ENCODE measurements at places on chromosomes 12 and 14.

GRCh38 chr12:119959435-119959834, 29.6 kb upstream of the BICDL1 start:
- DNase-seq = no peak

- DNase-seq = no peak
Measured at GRCh38 chr12:109821968-109822367, 11.2 kb downstream of the TRPV4 start.

DNA sequence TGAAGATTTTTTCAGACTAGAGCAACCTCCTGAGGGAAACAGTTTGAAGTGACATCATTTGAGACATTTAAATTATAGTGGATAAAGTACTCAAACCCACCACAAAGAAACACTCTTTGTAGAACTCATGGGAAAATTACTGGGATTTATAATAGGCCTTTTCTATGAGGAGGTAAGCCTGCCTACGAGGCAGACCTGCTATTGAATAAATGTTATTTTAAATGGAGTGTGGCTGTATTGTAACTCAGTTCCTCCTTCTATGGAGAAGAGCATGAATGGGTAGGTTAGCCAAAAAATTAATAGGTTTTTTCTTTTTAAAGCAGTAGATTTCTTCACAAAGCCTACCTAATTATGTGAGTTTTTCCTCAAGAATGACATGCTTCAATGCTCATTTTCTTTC, 63.7 kb upstream of the PLEKHA5 start:
- no peak for DNase-seq

DNA sequence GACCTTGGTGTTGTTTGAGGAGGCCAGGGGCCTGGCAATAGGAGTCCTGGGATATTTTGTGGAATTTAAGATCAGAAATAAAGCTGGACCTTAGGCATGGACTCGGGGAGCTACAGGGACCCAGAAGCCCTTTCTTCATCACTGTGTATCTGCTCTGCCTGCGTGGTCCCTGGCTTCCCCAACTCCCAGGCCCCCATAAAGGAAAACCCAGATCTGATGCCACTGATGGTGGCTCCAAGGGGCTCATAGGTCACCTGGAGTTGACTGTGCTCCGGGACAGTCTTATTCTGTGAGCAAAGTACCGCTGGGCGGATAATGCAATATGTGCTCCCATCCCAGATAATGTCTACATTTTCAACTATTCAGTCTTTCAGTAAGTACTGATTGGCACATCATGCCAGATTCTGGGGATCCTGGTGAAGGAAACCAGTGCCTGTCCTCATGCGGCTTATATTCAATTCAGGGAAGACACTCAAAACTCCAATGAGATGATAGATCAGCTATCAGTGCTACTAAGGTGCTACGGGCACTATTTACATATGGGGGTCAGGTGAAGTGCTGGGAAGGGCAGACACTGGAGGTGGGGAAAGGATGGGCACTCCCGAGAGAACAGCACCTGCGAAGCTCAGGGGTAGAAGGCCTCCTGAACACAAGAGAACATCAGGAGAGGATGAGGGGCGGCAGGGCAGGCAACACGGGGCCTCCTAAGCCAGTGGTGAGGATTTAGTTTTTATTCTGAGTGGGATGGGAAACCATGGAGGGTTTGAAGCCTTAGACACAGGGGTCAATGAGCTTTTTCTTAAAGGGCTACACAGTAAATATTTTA, 5.5 kb upstream of the SELPLG start:
- no peak for DNase-seq

DNA sequence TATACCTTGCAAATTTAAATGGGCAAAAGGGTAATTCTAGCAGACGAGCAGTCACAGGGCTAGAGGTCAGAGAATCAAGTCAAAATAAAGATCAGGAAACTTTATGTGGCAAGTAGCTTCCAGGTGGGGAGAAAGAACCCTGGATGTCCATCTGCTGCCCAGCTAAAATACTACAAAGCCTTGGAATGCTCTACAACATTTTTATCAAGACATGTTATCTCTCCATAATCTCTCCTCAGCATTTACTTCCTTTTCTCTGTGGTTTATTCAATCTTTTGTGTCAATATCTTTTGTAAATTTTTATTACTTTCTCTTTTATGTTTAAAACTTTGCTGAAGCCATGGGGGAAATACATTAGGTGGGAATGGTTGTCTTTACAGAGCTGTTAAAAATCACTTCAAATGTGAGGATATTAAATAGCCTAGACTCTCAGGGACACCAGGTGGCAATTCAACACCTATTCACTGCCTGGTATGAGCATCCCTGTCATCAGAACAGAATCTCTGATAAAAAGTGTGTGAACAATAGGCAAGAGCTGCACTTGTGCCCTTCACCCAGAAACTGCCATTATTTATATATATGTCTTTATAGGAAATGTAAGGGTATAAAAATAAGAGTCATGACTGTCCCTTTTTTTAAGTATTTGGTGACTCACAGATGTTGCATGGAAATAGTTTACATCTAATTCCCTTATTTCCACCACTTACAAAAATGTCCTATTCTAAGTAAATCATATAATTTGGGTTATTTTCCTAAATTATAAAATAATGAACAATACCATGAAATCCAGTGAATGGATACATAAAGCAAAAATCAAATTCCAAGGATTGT, 152.9 kb downstream of the EPS8 start:
- DNase-seq = no peak

- no peak for DNase-seq
Measured at GRCh38 chr14:54638135-54638446, 71.2 kb downstream of the SAMD4A start.

DNA sequence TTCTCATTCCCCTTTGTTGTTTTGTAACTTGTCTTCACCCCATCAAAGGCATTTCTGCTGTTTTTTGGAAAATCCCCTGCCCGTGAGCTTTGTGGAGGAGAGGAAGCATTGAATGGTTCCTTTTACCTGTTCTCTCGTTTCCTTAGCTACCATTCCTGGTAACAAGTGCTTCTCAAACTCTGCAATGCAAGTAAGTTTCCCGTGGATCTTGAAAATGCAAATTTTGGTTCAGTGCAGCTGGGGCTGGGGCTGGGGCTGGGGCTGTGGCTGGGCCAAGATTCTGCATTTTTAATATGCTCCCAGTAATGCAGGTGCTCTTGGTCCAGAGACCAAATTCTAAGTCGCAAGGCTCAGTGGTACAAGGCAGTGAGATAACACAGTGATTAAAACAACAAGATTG, 151.6 kb downstream of the TTLL5 start:
- DNase-seq = no peak

- DNase-seq = no peak
Measured at GRCh38 chr12:66017736-66018135, 112.8 kb downstream of the LLPH start.

DNA sequence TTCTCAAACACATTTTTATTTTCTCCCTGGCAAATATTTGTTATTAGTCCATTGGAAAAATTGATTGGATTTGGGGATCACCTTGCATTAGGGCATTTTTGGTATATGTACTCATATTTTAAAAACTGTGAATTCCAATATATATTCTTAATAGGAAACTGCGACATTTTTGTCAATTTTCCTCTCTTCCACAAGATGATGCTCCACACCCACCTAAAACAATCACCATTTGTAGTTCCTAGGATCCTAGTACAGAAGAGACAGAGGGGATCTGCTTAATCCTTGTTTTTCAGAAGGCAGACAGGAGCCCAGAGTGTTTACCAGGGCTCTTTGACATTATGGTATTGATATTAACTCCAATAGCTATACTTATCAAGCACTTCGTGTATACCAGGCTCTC, 22.8 kb upstream of the OASL start:
- no peak for DNase-seq

DNA sequence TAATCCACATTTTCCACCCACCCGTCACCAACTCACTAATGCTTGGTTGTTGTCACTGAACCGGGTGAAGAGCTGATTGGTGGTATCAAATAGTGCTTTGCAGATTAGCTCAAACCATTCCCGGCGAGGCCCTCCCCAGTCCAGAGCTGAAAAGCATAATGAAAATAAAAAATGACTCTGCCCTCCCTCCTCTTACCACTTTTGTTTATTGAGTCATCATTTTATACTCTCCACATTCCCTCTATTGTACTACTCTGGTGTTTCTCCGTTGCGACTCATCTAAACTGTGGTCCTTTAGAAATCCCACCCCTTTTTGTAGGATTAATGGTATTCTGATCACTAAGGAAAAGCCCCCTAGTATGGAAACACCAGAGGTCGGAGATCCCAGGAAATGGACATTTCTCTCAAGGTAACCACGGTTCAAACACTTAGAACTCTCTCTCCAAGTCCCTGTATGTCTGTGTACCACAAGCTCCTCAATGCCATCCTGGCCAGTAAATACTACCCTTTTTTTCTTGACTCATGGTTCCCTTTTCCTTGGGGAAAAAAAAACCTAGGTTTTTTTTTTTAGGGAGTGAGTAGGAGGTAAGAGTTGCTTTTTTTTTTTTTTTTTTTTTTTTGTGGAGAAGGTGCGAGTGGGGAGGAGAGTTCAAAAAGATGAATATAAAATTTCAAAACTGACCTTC, 42.0 kb downstream of the AREL1 start:
- DNase-seq = no peak

DNA sequence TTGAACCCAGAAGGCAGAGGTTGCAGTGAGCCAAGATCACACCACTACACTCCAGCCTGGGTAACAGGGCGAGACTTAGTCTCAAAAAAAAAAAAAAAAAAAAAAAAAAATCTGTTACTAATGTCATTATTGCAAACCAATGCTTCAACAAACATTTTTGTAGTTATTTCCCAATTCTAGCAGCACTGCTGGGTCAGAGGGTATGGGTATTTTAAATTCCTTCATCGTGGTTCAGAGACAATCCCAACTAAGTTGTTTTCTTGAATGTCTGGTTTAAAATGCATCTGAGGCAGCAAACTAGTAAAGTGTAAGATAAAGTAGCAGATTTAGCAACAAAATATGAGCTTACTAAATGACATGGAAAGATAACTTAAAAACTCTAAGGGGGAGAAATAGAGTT, 65.6 kb downstream of the FERMT2 start:
- no peak for DNase-seq

DNA sequence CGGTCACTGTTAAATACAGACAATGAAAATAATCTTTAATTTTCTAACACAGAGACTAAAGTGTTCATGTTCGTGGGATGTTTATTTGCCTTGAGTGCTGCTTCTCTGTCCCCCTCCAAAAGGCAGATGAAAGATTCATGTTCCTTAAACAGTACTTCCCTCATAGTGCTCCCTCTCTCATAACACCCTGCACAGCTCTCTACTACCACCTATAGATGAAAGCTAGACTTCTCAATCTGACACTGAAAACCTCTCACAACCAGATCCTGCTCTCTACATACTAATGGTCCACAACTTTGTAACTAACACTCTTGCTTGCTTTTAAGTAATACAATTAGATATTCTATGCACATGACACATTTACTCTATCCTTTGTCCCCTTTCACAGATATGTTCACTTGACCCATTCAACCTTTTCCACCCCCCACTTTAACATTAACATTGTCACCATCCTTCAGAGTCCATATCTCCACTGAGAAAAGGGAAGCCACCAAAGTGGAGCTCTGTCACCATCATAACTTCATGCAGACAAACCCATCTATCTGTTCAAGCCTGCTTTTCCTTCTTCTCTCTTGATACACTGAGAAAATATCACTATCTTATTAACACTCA, 266.4 kb upstream of the USP15 start:
- DNase-seq = no peak

GRCh38 chr12:64749461-64750200, 9.6 kb downstream of the GNS start:
- no peak for DNase-seq

DNA sequence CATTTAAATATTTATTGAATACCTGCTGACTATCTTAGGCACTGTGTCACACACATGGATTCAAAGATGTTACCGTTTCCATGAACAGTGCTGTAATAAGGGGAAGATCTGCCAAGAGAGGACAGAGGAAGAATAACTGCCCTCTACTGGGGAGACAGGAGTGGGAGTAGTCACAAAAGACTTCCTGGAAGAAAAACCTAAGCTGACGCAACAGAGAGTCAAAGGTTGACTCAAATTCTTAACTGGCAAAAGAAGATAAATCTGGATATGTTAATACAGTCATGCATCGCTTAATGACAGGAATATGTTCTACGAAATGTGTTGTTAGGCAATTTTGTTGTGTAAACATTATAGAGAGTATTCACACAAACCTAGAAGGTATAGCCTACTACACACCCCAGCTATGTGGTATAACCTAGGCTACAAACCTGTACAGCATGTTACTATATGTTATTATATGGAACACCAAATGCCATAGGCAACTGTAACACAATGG, 51.5 kb downstream of the DCAF5 start:
- DNase-seq = no peak

- DNase-seq = no peak
Measured at GRCh38 chr14:100374270-100374669, 51.1 kb downstream of the SLC25A47 start.

DNA sequence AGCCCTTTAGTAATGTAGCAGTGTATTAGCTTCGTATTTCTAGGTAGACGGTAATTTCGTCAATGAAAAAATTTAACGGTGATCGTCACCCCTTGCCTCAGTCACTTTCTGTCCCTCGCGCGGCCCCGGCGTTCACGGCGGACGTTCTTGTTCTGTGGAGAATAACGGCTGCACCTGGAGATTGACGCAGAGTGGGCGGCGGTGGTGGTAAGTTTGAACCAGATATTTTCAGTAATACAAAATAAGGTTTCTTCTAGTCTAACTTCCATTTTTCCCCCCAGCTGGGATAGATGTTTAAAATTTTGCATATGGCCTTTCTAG, 341 bp downstream of the ZNF10 start:
- no peak for DNase-seq

DNA sequence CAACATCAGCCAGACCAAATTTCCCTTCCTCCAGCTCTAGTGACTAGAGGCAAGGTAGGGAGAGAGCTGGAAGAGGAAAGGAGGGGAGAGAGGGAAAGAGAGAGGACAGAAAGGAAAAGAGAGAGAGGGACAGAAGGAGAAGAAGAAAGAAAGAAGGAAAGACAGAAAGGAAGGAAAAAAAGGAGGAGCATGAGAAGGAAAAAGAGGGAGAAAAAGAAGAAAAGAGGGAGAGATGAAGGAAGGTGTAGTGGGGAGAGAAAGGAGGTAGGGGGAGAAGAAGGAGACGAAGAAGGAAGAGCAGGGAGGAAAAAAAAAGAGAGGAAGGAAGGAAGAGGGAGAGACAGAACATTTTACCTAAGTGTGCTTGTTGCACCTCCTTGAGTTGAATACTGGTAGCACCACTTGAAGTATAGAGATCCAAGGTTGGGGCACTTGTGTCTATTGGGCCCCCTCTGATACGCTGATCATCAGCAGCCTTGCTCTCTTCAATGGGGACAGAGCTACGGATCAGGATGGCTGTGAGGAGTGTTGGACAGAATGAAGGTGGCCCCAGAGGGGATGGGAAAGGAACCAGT, 232.5 kb downstream of the SUDS3 start:
- no peak for DNase-seq
